Effector CD4-positive, alpha-beta T cell (primary cell): ENCODE measurements at places on chromosomes 12 and 14.

GRCh38 chr12:122838841-122839240 is 3.6 kb downstream of the HIP1R start:
- no peak for DNase-seq

GRCh38 chr12:47863985-47864384 is 40.8 kb downstream of the VDR start:
- no peak for DNase-seq

DNA sequence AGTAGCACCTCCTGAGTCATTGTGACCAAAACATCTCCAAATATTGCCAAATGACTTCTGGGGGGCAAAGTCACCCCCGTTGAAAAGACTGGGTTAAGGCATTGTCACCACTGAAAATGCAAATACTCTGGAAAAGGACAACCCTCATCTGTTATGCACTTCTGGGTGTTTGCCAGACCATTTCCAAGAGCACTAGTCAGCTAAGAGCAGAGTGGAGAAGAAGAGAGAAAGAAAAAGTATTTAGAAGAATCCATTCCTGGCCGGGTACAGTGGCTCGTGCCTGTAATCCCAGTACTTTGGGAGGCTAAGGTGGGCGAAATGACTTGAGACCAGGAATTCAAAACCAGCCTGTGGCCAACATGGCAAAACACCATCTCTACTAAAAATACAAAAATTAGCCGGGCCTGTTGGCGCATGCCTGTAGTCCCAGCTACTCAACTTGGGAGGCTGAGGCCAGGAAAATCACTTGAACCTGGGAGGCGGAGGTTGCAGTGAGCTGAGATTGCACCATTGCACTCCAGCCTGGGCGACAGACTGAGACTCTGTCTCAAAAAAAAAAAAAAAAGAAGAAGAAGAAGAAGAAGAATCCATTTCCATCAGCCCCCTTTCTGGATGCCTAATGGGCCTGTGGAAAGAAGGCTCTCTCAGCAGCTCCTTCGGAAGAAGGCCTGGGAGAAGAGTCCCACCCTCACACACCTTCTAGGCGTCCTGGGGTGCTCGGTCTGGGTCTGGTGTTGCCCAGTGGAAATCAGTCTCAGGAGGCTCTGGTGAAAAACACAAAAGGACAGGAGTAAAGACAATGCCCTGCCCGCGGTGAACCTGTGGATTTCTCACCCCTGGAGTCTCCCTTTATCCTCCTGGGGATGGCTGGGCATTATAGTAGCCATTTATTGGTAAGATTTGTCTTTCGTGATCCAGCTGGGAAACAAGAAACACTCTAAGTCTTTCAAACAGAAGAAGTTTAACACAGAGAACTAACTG is 3.5 kb upstream of the LTBR start:
- no peak for DNase-seq

DNA sequence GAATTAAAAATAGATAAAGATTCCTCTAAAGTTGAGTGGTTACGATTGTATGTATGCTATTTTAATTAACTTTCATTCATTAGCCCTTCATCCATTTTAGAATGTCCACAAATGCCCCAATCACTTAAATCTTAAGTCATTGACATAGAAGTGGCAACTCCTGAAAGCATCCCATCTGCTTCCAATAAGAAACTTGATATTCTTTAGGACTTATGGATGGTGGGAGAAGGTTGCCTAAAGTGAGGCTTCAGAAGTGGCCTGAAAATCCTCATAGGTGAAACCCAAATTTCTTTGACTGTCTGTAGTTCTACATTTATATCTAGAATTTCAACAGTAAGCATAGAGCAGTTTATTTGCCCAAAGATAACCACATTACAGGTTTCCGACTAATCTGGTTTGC is 161.7 kb upstream of the HMGA2 start:
- DNase-seq = no peak

DNA sequence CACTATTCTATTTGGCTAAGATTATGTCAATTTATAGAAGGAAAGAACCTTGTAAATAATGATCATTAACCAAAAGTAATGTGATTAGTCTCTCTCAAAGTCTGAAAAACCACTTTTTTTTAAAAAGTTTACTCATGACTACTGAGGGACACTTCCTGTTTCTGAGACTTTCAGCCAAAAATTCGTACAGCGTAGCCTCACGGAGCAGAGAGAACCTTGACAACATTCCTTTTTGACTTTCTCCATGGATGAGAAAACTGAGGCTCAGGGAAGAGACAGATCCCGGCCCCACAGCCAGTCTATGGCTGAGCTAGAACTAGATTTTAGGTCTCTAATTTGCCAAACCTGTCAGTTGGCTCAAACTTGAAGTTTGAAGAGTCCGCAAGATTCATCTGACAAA is 68.2 kb downstream of the DAD1 start:
- DNase-seq = no peak

DNA sequence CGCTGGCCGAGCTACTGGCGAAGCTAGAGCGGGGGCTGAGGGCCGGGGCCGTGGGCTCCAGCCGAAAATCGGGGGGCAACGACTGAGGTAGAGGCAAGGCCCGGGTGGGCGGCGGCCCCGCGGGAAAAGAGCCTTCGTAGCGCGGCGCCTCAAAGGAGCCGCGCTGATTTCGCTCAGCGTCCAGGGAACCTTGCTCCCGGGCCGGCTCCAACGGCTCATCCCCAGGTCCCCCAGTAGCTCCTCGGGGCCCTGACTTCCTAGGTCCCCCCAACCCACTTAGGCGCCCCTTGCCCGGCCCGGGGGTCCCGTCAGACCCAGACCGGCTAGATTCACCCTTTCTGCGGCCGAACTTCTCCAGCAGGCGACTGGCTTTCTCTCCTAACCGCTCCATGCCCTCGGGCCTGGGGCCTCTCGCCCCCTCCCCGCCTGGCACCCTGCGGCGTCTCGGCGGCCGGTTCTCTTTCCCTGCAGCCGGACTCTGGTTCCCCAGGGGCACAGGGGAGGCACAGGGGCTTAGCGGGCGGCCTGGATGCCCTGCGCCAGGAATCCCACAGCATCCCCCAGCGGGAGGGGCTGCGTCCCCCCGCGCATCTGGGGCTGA is 375 bp downstream of the AJUBA start:
- DNase-seq = no peak
